ENCODE measurements at places on chromosomes 1 and 21.

DNA sequence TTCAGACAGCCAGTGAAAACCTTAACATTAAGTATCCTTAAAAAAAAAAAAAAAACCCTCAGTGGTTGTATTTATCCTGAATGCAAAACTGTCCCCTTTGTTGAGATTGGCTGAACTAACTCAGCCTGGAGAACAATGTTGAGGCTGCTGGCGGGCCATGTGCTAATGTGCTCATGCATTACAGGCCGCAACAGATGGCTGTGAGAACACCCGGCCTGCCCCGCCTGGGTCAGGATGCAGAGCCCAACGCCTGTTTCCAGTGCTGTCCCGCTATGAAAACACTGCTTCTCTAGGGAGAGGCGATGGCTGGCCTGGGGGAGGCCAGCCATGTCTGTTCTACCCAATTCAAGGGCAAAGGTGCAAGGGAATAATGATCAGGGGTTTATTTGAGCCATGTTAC, 13.8 kb downstream of the OLIG2 start:
- no peak for DNase-seq

- no peak for DNase-seq
Measured at GRCh38 chr1:30879126-30879786, 29.3 kb downstream of the SDC3 start.

GRCh38 chr1:53732409-53732808, 6.6 kb downstream of the GLIS1 start:
- DNase-seq: no peak

DNA sequence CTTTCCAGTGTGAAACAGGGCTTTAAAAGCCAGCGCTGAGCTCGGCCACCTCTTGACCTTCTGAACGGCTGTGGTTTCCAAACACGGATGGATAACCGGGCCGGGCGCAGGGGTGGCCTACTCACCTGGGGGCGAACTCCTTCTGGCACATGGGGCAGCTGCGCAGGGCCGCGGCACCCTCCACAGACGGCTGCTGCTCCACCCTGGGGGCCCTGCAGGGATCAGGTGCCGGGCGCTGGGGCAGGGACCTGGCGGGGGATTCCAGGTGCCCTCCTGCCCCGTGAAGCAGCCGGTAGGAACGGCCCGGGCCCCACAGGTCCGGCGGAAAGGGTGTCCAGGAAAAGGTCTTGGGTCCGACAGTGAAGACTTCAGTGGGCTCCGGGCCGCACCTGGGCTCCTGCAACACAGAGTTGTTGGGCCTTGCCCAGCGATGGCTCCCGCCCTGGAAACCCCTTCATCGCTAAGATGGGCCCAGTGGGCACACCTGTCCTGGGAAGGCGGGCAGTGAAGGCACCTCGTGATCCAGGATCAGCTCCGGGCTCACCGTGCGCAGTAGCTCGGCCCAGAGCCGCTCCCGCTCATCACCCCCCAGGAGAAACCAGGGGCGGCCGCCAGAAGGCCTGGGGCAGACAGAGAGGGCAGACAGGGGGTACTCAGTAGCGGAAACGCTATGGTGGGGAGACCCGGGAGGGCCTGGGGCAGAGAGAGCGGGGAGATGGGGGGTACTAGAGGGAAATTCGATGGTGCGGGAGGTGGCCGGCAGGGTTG, 874 bp downstream of the FAAP20 start:
- DNase-seq: no peak

DNA sequence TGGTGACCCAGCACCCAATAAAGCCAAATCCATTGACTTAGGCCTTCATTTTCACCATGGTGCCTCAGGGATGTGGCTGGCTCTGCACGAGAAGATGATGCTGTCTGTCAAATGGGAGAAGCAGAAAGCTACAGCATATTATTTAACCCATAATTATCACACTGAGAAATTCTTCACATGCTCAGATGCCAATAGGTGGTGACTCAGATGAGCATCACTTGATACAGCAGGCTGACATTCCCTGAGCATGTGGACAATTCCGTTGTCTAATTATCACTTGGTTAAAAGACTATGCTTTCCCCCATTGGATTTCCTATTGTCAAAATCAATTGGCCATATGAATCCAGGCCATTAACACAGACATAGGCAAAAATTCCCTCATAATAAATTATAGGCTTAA, 44.0 kb upstream of the HSD3B1 start:
- DNase-seq: no peak

- DNase-seq: no peak
Measured at GRCh38 chr1:44328671-44329416, 26.2 kb downstream of the ERI3 start.

GRCh38 chr1:25472471-25472870, 41.8 kb downstream of the MACO1 start:
- no peak for DNase-seq

GRCh38 chr1:89692601-89693521, 59.9 kb downstream of the LRRC8C start:
- DNase-seq: no peak

DNA sequence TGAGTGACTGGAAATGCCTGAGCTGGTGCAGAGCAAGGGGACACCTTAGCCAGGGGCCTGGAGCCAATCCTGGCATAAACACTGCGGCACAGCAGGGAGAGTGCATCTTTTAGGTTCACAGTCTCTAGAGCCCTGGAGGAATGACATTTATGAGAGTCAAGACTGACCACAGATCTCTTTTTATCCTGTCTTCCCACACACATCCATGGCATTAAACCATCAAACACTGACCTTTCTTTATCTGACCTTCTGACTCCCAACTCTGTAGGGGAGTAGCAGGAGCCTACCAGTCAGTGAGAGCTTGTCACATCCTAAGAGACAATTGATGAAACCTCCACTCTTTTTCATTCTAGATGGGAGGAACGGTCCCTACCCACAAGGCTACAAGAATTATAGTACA, 7.9 kb downstream of the CD34 start:
- no peak for DNase-seq

- DNase-seq: no peak
Measured at GRCh38 chr1:23798662-23799142, 1.9 kb downstream of the GALE start.

GRCh38 chr1:52506920-52507546, 45.9 kb downstream of the TUT4 start:
- DNase-seq: no peak

GRCh38 chr1:6263716-6264115, 2.8 kb upstream of the GPR153 start:
- DNase-seq: no peak

- DNase-seq: no peak
Measured at GRCh38 chr1:76680651-76681050, 186.6 kb upstream of the ST6GALNAC5 start.

DNA sequence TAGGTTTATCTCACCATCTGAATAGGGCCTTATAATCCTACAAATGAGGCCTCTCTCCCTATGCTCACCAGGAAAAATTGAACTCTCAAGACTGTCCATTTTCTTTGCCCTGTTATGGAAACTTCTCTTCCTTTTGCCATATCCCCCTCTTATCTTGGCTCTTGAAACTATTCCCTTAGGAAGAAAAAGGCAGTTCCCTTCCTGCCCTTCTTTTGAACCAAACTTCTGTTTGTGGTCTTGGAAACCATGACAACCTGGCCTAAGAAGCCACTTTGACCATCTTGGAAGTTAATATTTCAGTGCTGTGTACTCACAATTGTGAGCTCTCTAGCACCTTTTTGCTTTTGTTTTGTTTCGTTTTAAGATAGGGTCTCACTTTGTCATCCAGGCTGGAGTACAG, 40.0 kb downstream of the ATP2B4 start:
- DNase-seq: no peak

DNA sequence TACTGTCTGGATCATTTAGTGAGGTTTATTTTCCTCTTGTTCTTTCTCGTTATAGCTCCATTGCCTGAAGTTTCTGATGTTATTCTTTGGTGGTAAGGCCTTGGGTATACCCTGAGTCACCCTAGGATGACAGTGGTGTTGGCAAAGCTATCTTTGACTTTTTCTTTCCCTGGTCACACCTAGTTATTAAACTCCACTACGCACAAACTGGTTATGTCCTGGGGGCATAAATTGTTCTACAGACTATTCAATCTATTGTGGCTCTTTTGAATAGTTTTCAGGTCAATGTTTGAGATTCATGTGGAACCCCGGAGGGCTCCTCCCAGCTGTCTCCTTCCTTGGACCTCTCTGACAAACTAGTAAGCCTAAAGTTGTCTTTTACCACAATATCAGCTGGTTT, 157.7 kb downstream of the SLC35F3 start:
- no peak for DNase-seq

DNA sequence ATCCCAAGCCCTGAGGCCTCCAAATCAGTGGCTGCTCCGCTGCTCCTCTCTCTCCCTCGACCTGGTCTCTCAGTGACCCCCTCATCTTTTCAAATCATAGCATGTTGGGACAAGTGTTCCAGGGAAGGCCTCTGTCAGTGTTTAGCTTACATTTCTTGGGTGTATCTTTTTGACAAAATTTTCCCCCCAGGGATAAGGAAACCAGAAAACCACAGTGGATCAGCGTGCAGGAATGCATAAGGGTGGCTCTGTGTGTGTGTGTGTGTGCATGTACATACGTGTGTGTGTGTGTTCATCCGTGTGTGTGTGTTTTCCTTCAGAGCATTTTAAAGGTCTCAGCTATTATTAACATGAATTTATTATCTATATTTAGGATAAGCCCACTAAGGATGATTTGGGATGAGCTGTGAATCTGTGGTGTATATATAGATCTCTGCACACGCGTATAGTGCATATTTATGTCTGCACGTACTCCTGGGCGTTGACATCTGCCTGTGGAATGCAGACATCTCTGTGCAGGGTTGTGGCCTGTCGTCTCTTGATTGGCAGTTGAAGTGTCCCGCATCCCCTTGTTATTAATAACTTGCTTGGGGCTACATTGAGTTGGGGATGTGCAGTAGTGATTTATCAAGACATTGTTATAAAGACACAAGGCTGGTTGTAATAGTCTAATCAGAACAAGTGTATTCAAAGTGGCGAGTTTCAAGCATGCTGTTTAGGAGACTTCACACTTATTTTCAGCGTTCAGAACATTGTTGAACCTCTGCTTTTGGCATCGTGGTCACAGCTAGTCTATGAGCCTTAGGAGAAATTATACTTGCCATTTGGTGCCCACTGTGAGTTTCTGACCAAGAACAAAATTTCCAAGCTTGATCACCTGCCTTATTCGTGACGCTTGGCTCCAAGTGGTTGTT, 55.6 kb downstream of the GALNT2 start:
- DNase-seq: no peak

DNA sequence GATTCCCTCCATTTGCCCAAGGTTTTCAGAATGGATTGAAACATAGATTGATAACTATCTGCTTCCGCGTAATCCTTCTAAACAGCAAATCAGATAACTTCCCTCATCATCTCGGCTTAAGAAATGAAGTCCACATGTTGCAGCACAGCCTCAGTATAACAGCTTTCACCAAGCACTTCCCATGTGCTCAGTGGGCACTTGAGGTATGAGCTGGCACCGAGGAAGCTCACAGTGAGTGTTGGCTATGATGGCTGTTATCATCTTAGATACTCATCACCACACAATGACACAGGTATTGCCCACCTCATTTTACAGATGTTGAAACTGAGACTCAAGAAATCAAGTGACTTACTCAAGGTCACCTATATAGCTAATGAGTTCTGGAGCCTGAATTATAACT, 43.2 kb downstream of the RCSD1 start:
- no peak for DNase-seq

GRCh38 chr1:50091068-50091467, 17.7 kb upstream of the ELAVL4 start:
- no peak for DNase-seq

DNA sequence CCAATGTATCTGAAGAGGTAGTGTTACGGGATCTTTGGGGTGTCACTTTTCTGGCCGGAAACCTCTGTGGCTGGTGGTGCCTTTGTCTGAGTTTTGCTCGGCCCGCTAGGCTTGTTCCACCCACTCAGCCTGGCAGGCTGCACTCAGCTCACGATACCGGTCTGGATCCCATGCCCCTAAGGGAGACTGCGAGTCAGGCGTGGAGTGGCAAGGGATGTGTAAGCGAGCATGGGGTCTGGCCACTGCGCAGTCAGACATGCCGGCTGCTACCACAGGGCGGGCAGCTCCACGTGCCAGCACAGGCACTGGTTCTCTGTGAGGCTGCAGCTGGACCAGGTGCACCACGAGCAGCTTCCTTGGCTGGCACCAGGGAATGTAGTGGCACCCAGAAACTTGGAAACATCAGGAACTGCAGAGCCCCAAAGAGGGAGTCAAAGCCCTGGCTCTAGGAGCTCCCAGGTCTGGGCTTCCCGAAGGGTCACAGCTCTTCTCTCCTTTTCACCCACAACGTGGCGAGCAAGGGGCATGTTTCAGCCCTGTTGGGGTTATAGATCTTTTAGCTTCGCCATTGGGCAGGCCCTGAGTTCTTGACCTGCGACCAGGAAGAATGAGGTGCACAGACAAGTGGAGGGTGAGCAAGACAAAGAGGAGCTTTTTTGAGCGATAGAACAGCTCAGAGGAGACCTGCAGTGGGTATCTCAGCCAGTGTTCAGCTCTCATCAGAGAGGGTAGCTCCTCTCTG, 23.8 kb upstream of the LRRC8C start:
- peak; percentile 42 for DNase-seq

GRCh38 chr1:99348397-99349132, 84.3 kb downstream of the PLPPR4 start:
- no peak for DNase-seq

- DNase-seq: no peak
Measured at GRCh38 chr1:17239420-17239819, 9.5 kb upstream of the PADI3 start.

- no peak for DNase-seq
Measured at GRCh38 chr1:35856964-35857363, 26.0 kb upstream of the AGO1 start.

DNA sequence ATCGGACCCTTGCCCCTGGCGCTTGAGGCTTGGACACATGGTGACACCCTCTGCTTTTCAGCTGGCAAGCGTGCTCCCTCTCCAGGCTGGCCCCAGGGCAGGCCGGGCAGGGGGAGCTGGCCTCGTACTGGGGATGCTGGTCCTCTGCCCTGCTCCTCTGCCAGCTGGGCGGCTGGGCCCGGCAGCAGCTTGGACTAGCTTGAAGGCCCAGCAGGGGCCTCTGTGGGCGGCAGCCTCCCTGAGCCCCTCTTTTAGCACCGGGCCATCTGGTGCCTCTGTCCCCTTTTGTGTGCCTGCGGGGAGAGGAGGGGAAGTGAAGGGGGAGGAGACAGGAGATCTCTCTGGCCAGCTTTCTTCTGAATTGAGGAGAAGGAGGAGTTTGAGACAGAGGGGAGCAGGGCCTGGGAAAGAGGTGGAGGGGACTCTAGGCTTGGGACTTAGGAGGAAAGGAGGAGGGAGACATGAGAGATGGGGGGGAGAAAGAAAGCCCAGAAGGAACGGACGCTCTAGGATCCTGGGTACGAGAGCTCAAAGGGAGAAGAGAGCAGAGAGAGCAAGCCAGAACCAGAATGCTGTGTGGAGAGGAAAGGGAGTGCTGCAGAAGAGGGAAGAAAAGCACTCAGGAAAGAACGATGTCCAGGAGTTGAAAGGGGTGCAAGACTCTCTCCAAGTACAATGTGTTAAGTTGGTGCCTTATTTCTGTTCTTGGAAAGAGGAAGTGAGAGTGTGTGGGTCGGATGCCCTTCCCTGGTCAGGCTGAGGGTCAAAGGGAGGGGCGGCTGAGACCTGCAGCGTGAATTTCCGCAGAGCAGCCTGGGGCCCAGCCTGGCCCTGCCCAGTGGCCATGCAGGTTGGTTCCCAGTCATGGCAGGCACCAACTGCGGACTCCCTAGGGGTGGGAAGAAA, 40.3 kb downstream of the IER5 start:
- DNase-seq: no peak

- no peak for DNase-seq
Measured at GRCh38 chr1:6200188-6200809, 904 bp upstream of the RPL22 start.

Data from activated CD4-positive, alpha-beta T cell treated with anti-CD3 and anti-CD28 coated beads for 1 hour (primary cell).